Activated CD4-positive, alpha-beta T cell treated with anti-CD3 and anti-CD28 coated beads, Interleukin-2, Interleukin-4, amounts not matched to agents 100 ng/mL and 50 ng/mL, durations not matched to agents 16 hours and 8 hours (primary cell): ENCODE measurements at places on chromosomes 1 and 21.

DNA sequence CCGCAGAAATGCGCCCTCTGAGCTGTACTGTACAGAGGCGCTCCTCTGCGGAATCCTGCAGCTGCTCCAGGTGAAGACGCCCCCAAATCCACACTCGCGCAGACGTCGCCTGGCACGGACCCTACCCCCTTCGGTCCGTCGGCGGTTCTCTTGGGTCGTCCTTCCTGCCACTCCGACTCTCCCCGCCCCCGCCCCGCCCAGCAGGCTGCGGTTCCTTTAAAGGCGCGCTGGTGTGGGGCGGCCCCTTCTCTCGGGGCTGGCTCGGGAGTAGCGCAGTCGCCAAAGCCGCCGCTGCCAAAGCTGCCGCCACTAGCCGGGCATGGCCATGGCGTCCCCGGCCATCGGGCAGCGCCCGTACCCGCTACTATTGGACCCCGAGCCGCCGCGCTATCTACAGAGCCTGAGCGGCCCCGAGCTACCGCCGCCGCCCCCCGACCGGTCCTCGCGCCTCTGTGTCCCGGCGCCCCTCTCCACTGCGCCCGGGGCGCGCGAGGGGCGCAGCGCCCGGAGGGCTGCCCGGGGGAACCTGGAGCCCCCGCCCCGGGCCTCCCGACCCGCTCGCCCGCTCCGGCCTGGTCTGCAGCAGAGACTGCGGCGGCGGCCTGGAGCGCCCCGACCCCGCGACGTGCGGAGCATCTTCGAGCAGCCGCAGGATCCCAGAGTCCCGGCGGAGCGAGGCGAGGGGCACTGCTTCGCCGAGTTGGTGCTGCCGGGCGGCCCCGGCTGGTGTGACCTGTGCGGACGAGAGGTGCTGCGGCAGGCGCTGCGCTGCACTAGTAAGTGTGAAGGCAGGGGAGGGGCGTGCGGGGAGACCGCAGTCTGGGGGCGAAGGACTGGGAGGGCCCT is at the start of gene RASSF5:
TSS of gene RASSF5 (plus strand) at position 248 of the 846 bp plus-strand sequence. CDS start at position 320, 72 bp downstream.
- DNase-seq: peak; percentile 87

DNA sequence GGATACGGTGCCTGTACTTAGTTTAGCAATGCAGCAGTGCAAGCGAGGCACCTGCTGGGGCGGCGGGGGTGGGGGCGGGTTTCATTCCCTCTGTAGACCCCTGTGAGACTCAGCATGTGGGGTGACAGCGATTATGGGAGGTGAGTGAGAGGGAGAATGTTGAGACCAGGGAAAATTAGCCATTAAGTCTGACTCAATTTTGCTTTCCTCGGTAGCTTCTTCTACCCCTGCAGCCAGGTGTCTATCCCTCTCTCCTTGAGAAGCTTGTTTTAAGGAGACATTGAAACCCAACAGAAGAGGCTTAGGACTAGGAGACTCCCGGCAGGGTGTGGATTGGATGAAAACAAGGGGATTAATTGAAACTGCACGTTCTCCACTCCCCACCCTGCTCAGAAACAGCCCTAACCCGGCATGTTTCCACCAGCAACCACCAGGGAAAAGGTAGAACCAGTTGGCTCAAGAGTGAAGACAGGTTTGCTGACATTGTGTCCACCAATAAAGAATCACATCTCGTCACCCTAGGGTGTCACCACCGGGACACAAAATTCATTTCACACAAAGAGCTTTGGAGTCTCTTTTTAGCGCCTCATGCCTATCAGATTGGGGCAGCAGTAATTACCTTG is 20.6 kb upstream of the ATF3 start:
- no peak for DNase-seq

DNA sequence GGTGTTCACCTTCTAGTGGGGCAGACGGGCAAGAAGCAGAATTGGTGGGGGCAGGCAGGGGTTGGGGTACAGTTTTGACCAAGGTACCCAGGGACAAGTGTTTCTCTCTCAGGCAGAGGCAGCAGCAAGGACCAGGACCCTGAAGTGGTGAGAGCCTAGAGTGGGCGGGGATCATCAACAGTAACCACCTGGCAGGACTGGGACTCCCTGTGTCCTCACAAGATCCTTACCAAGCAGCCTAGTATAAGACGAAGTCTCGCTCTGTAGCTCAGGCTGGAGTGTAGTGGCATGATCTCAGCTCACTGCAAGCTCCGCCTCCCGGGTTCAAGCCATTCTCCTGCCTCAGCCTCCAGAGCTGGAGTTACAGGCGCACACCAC is 3.2 kb upstream of the NADK start:
- DNase-seq: no peak

DNA sequence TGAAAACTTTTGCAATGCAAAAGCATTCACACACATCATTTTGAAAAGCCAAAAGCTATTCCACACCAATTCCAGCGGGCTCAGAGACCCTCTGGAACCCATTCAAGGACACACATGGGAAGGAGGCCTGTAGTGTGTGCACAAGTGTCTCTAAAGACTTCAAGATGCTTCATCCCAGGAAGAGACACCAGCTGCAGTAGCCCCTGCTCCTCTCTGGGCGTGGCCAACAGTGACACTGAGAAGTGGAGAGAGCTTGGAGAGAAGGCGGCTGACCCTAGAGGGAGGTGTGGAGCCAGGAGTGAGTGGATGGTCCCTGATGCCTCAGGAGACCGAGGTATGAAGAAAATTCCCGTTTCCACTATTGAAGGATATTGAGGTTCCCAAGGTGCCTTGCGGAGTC is 14.9 kb upstream of the TNNI1 start:
- no peak for DNase-seq

- no peak for DNase-seq
Observed at GRCh38 chr21:37748351-37748750, 167.9 kb downstream of the KCNJ6 start.

DNA sequence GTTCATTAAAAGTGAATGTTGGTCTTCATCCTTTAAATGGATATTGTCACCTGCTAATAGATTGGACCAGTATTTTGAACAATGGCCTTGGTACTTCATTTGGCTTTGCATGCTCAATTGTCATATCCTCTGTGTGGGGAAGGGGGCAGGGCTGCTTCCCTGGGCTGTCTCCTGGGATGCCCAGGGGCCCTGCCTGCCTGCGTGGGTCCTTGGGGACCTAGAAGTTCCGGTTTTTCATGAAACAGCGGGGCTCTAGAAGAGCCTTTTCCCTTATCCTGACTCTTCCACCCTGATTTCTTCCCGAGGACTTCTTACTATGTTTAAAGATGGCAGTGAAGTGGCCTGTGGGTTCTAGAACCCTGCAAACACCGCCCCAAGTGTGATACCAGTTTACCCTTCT is 97.5 kb downstream of the DISC1 start:
- no peak for DNase-seq

DNA sequence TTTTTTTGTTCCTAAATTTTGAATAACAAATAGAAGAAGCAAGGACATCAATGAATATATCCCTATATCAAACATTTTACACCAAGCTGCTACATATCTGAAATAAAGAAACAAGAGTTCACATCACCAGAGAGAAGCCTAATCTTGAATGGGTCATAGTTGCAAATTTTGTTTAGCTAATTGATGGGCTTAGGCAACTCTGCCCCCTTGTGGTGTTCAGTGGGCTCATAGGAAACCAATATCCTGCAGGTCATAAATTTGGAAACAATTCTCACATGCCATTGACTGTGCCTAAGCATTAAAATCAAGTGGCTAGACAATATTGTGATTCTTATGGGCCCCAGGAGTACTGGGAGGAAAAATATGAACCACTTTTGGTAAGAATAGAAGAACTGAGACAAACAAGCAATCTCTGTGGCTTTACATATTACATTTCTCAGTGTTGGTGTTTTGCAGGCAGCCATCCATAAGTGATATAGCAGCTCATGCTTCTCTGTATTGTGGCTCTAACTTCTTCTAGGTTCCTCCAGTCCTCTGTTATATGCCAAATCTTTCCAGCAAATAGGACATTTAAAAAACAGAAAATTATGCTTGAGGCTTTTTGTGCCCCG is 1262.8 kb upstream of the PRMT6 start:
- DNase-seq: peak; percentile 28

DNA sequence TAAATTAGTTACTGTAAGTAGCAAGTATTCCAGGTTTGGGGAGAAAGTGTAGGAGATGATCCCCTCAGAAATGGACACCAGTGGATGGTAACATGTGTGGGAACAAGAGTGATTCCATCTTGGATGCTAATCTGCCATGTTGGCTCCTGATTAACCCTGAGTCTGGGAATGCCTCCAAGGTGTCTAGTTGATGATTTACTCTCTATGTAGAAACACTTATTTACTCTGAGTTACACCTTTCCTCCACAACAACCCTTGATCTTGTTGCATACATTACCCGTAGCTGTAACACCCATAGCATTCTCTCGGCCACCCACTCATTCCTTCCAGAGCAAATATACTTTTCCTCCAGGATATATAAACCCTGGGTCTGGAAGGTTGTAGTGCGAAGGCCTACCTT is 315.9 kb upstream of the GREM2 start:
- DNase-seq: no peak

DNA sequence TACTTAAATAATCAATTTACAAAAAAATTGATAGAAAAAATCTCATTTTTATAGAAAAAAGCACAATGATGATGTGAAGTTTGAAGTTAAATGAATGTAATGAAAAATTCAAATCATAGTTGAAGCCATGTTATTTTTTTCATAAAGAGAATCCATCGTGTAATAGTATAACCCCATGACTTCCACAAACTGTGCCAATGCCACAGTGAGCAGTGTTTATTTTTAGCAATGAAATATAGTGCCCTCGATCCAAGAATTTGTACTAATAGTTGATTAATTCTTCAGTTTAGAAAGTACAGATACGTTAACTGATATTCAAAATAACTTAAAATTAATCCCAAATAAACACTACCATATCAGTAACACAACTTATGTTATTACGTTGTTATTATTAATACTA is 225.9 kb downstream of the PTPRC start:
- no peak for DNase-seq

GRCh38 chr1:226679262-226679661 is 59.8 kb downstream of the ITPKB start:
- DNase-seq: no peak

- DNase-seq: no peak
Observed at GRCh38 chr1:155977690-155978324, 540 bp downstream of the ARHGEF2 start.

GRCh38 chr1:75841421-75841820 is 44.7 kb downstream of the MSH4 start:
- no peak for DNase-seq

- DNase-seq: no peak
Observed at GRCh38 chr1:184820218-184820750, 65.6 kb upstream of the EDEM3 start.

GRCh38 chr1:80633947-80634706 is 1166.6 kb upstream of the ADGRL2 start:
- DNase-seq: no peak

- no peak for DNase-seq
Observed at GRCh38 chr1:24119859-24120756, 8.2 kb upstream of the MYOM3 start.

- no peak for DNase-seq
Observed at GRCh38 chr1:85602571-85602970, 22.0 kb downstream of the CCN1 start.
